ENCODE measurements at places on chromosomes 13 and 19. TPM values are rescaled to one million over a fixed set of nuclear protein-coding genes. Genes with fewer than 3 reads are reported as not detected.

The POSTN gene
- not detected for total RNA-seq

GRCh38 chr13:54913668-54914067, 1885.1 kb downstream of the OLFM4 start:
- H3K36me3 ChIP-seq, result no peaks in the 10 kb centered on the region
- no peak overlapping the region for H3K4me3 ChIP-seq
- H3K4me1 ChIP-seq, result no peaks in the 10 kb centered on the region

DNA sequence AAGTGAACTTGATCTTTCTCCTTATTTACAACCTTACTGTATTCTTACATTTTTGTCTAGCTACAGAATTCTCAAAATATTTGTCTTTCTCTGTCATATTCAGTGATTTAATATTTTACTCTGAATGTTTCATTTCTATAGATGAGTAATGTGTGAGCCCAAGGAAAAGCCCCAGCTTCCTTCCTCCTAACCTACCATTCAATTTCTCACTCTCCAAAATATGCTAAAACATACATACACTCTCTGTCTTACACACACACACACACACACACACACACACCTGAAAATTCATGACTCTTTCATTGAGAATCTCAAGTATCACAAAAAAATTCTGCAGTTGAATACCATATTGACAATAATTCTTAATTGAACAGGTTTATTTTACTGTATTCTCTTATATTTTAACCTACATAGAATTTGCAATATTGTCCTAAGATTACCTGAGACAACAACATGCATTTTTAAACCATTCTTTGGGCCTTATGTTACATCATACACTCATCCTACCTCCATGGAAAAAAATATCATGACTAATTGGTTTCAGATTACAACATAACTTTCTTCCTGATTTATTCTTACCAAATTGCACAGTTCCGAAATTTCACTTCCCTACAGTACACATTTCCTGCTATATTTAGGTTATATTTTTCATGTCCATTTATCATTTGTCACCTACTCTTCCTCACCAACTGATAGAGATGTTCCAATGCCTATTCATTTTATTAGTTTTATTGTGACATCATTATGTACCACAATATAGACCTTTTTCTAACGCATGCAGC, 1965.6 kb upstream of the PCDH20 start:
- no peak overlapping the region for H3K4me3 ChIP-seq
- H3K27me3 ChIP-seq, result no peaks in the 10 kb centered on the region
- no peaks in the 10 kb centered on the region for H3K4me1 ChIP-seq
- H3K36me3 ChIP-seq, result peaks cover 2% of the 10 kb centered on the region
- no peak for DNase-seq

The FCER2 gene
- 0.86 TPM for total RNA-seq

The ETHE1 gene
- 64.4 TPM for total RNA-seq

GRCh38 chr19:56866538-56866937, 26.0 kb upstream of the PEG3 start:
- H3K27me3 ChIP-seq, result no peaks in the 10 kb centered on the region
- H3K4me1 ChIP-seq, result no peaks in the 10 kb centered on the region
- H3K4me3 ChIP-seq, result no peak overlapping the region
- peaks cover 8% of the 10 kb centered on the region for H3K36me3 ChIP-seq
- H3K27ac ChIP-seq, result no peak overlapping the region
- DNase-seq, result no peak

- DNase-seq, result peak; percentile 81
- peaks cover 9% of the 10 kb centered on the region for H3K4me1 ChIP-seq
- peak overlapping the region; percentile 71 for H3K27ac ChIP-seq
- H3K4me3 ChIP-seq, result no peak overlapping the region
Measured at GRCh38 chr19:18373892-18374629, 11.9 kb upstream of the GDF15 start.

The POLRMT gene
- total RNA-seq, result 63.8 TPM

DNA sequence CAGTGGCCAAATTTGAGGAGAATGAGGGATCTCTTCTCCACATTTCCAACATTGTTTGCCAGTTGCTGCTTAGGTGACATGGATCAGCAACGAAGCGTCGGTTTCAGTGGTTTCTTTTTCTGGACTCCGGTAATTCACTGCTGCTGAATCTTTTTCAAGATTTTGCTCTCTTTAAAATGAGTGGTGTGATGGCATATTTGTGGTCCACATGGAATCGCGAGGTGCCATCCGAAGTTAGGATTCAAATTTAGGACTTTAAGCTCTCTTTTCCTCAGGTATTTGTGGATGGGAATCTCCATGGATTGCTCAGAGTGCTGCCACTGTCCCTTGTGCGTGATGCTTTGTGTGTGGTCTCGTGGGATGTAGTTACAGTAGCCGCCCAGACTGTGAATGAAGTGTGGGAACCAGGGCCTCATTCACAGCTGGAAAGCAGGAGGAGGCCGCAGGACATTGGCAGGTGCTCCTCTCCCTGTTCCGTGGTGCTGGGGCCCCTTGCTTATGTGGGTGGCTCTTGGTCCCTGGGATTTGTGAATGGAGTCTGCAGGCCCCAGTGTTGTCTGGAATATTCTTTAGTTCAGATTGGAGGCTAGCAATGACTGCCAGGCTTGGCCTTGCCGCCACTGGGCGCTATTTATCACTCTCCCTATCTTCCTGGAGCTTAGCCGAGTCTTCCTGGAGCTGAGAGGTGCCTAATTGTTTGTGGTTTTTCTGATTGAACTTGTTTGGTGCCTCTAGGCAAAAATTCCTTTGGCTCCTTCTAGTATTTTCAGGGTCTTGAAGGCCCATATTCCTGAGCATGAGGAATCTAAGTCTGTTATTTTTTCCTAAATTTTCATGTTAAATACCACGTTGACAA, 1.5 kb downstream of the ILF3 start:
- H3K4me1 ChIP-seq, result peaks cover 53% of the 10 kb centered on the region
- peak overlapping the region; percentile 86 for H3K4me3 ChIP-seq
- no peaks in the 10 kb centered on the region for H3K27me3 ChIP-seq
- peak; percentile 30 for DNase-seq
- peaks cover 52% of the 10 kb centered on the region for H3K36me3 ChIP-seq

- peak overlapping the region; percentile 70 for H3K27ac ChIP-seq
- H3K36me3 ChIP-seq, result peaks cover 32% of the 10 kb centered on the region
- H3K27me3 ChIP-seq, result no peaks in the 10 kb centered on the region
- peak overlapping the region; percentile 12 for H3K4me3 ChIP-seq
Measured at GRCh38 chr19:1254530-1255185, 6.3 kb downstream of the MIDN start.

DNA sequence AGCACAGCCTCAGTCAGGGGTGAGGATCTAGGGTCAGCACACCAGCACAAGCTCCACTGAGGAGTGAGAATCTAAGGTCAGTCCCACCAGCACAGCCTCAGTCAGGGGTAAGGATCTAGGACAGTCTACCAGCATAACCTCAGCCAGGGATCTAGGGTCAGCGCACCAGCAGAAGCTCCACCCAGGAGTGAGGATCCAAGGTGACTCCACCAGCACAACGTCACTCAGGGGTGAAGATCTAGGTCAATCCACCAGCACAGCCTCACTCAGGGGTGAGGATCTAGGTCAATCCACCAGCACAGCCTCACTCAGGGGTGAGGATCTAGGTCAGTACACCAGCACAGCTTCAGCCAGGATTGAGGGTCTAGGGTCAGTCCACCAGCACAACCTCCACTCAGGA, 64.5 kb downstream of the RAB20 start:
- H3K27ac ChIP-seq, result no peak overlapping the region
- H3K36me3 ChIP-seq, result no peaks in the 10 kb centered on the region
- no peak for DNase-seq
- H3K27me3 ChIP-seq, result no peaks in the 10 kb centered on the region
- no peaks in the 10 kb centered on the region for H3K4me1 ChIP-seq

GRCh38 chr13:35659796-35660195, 183.3 kb upstream of the MAB21L1 start:
- H3K27me3 ChIP-seq, result no peaks in the 10 kb centered on the region
- no peaks in the 10 kb centered on the region for H3K4me1 ChIP-seq
- no peaks in the 10 kb centered on the region for H3K36me3 ChIP-seq
- no peak overlapping the region for H3K27ac ChIP-seq
- no peak for DNase-seq
- no peak overlapping the region for H3K4me3 ChIP-seq

The B3GNT8 gene
- 0.29 TPM for total RNA-seq

The SMAD9 gene
- total RNA-seq, result 0.05 TPM

DNA sequence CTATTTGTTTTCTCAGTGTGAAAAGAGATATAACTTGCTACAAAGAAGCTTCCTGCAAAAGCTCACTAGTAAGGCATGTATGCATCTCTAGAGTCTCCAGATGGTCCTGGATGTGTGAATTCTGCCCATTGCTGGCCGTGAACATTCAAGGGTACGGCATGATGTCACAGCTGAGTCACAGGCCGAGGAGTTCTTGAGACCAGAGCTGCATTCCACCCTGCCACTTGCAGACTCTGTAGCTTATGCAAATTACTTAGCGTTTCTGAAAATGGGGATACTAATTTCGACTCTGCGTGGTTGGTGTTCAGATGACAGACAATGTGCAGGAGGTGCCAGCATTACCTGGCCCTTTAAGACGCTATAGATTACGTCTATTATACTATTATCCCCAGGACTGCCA, 470.7 kb downstream of the ZNF536 start:
- H3K27me3 ChIP-seq, result no peaks in the 10 kb centered on the region
- H3K27ac ChIP-seq, result no peak overlapping the region
- no peak for DNase-seq
- H3K4me3 ChIP-seq, result no peak overlapping the region

DNA sequence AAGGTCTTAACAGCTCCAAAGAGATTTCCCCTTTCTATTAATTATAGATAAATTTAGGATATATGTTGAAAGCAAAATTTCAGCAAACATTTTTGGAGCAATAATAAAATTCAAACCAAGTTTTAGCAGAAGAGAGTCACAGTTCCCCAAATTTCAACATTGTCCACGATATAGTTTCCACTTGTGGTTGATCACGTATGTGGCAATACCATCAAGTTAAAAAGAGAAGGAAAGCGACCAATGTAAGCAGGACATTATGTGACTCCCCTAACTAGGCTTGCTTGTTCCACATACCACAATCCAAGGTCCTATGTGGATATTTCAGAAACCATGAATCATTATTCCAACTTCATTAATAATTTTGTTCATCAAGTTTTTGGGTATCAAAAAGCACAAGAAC, 52.8 kb downstream of the ELF1 start:
- DNase-seq, result no peak
- H3K27me3 ChIP-seq, result no peaks in the 10 kb centered on the region
- no peak overlapping the region for H3K4me3 ChIP-seq
- H3K36me3 ChIP-seq, result peaks cover 3% of the 10 kb centered on the region
- H3K4me1 ChIP-seq, result peaks cover 91% of the 10 kb centered on the region
- no peak overlapping the region for H3K27ac ChIP-seq

The ZGLP1 gene
- total RNA-seq, result 0.86 TPM

DNA sequence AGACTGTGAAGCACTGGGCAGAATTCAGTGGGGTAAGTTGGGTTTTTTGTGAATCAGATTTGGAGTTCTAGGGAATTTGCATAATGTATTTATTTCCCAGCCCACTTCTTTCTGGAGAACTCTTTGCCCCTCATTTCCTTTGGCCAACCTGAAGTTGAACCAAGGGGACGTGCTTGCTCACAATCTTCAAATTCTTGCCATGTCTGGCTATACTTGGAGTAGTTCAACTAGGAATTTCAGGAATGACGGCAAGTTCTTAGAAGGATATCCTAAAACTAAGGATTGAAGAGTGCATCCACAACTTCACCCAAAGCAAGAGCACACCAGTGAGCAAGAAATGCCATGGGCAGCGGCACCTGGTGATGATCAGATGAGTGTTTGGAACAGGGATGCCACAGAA, 88.5 kb downstream of the TEX26 start:
- no peak overlapping the region for H3K27ac ChIP-seq
- no peaks in the 10 kb centered on the region for H3K4me1 ChIP-seq
- peaks cover 11% of the 10 kb centered on the region for H3K27me3 ChIP-seq
- H3K36me3 ChIP-seq, result no peaks in the 10 kb centered on the region
- no peak for DNase-seq
- H3K4me3 ChIP-seq, result no peak overlapping the region
